ENCODE measurements at places on chromosomes 6 and 20. TPM values are rescaled to one million over a fixed set of nuclear protein-coding genes. Genes with fewer than 3 reads are reported as not detected.
A peak's percentile ranks its signal among the peaks of the same experiment; 100 is the strongest.

The POFUT1 gene
- 21.3 TPM for total RNA-seq

DNA sequence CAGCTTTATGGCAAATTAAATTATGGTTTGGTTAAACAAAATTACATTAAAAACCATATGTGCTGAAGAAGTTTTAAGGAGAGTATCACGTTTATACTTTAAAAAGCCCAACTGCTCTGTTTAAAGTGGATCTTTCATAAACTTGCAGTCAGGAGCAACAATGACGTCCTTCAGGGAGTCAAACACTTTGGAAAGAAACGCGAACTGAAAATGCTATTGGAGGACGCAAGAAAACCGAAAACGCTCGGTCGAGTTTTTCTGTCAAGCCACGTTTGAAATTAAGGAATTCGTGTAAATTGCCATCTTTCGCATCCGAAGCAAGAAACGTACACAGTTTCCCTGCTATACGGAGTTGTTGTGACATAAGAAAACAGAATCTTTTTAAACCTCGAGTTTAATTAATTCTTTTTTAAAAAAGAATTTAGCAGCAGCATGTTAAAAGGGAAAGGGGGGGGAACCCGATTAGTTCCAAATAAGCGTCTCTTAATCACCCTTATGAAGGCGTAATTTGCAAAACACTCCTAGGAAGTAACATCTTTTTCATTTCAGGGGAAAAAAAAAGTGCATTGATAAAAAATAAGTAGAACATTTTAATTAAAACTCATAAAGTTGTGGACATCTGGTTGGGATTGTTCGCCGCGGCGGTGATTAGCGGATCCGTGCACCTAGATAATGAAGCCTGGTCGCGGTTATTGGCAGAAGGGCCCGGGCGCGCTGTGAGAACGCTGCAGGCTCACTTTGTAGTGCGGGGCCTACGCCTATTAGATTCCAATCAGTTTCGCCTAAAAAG is 295.4 kb downstream of the TFAP2C start:
- DNase-seq, result no peak

- no peak for DNase-seq
Observed at GRCh38 chr20:11222243-11222642, 548.4 kb upstream of the JAG1 start.

The SAMD3 gene
- total RNA-seq, result 5.9 TPM

DNA sequence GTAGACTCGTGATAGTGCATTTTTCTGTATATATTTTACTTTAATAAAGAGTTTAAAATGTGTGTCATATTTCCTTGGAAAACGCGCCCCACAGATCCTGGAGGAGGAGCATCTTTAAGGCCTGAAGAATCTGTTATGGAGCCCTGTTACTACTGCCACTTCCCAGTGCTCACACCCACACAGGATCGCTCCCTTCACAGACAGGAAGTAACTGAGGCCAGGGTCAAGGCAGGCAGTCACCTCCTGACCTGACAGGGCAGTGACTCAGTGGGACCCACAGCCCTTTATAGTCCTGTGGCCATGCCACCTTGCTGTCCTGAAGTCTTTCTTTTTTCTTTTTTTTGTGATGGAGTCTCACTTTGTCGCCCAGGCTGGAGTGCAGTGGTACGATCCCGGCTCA is 9.0 kb downstream of the RRBP1 start:
- no peak for DNase-seq

GRCh38 chr6:97049253-97050011 is 124.9 kb downstream of the KLHL32 start:
- DNase-seq, result no peak

DNA sequence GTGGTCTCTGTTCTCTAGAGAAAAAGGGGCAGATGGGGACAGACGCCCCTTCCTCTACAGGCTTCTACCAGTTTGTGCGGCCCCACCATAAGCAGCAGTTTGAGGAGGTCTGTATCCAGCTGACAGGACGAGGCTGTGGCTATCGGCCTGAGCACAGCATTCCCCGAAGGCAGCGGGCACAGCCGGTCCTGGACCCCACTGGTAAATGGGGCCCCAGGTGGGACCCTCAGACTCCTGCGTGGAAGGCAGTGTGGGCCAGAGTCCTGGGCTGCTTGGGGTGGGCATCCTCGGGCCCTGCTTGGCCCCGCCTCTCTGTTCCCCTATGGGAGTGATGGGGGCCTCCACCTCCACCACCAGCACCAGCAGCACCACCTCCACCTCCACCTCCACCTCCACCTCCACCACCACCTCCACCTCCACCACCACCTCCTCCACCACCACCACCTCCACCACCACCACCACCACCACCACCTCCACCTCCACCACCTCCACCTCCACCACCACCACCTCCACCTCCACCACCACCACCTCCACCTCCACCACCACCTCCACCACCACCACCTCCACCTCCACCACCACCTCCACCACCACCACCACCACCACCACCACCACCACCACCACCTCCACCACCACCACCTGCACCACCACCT is 3.2 kb upstream of the TNFRSF6B start:
- DNase-seq, result no peak

DNA sequence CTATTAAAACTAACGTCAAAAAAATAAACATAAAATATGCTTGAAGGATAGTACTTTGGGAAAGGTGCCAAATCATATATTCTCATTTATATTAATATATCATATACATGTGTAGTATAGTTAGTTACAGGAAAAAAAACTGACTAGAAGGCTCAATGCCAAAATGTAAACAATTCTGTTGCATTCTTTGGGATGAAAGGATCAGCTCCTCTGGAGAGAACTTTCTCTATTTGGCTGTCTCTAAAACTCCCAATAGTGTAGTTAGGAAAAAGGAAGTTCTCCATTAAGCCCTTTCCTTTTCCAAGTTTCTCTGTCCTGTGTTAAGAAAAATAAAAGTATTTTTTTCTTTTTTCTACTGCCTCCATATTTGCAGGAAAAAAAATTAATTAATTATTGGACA is 86.5 kb upstream of the BTN3A2 start:
- no peak for DNase-seq

- DNase-seq, result no peak
Observed at GRCh38 chr6:73285674-73286283, 22.8 kb upstream of the KHDC1 start.

The SYCP2 gene
- total RNA-seq, result 2.4 TPM

The TMC2 gene
- total RNA-seq, result 0.94 TPM

DNA sequence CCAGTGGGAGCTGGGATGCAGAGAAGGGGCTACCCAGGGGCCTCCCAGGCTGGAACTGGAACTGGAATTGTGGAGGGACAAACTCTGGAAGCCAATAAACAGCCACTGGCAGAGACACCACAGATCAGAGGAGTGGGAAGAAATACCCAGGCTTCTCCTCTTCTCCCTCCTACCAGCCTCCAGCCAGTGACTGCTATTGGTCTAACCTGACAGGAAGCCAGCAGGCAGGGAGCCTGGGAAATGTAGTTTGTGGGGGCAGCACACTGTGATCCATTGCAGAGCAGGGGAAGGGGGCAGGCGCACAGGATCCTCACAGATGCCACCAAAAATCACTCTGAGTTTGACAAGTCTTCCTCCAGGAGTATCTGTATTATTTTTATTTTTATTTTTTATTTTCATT is 12.1 kb upstream of the MLN start:
- DNase-seq, result peak; percentile 28

GRCh38 chr20:18728870-18729224 is 84.7 kb upstream of the SCP2D1 start:
- DNase-seq, result no peak

The ZBP1 gene
- total RNA-seq, result 0.06 TPM

The CCN6 gene
- total RNA-seq, result not detected

- DNase-seq, result no peak
Observed at GRCh38 chr6:55955684-55956083, 80.3 kb upstream of the BMP5 start.

DNA sequence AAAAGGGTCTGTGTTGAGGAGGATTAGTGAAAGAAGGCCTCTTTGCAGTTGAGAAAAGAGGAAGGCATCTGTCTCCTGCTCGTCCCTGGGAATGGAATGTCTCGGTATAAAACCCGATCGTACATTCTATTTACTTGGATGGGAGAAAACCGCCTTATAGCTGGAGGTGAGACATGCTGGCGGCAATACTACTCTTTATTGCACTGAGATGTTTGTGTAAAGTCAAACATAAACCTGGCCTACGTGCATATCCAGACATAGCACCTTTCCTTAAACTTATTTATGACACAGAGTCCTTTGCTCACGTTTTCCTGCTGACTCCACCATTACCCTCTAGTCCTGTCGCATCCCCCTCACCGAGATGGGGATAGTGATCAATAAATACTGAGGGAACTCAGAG is 4.5 kb downstream of the TDP2 start:
- no peak for DNase-seq

The THEMIS gene
- 0.06 TPM for total RNA-seq

DNA sequence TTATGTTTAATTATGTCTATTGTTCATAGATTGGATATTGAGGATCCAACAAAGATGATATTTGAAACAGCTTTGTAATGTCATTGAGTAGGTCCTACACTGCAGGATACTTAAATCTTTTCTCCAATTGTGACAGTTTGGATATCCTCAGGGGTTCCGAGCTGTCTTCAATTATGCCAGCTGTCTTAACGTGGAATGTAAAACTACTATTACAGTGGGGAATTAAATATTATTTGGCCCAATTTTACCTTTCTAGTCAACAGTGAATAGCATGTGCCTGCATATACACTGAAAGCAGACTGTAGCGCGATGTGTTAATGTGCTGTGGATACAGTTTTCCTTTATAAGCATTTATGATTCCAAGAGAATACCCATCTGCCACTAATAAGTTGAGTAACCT is 156.9 kb downstream of the GRIK2 start:
- no peak for DNase-seq

GRCh38 chr6:152091201-152091600 is 283.7 kb downstream of the ESR1 start:
- no peak for DNase-seq

The UNC93A gene
- total RNA-seq, result not detected

The ZNF335 gene
- 9.9 TPM for total RNA-seq

GRCh38 chr20:33079259-33079658 is at the start of gene BPIFB4:
TSS of gene BPIFB4 (plus strand) at chr20:33079643. CDS start at chr20:33081527, 1,884 bp downstream.
- DNase-seq, result no peak

GRCh38 chr6:159169193-159169555 is at the start of gene FNDC1:
TSS of gene FNDC1 (plus strand) at chr6:159169400. CDS start at chr6:159169597, 197 bp downstream.
- peak; percentile 60 for DNase-seq

The CASS4 gene
- total RNA-seq, result 1.3 TPM

- DNase-seq, result peak; percentile 49
Observed at GRCh38 chr6:154247119-154247861, 109.3 kb downstream of the IPCEF1 start.

DNA sequence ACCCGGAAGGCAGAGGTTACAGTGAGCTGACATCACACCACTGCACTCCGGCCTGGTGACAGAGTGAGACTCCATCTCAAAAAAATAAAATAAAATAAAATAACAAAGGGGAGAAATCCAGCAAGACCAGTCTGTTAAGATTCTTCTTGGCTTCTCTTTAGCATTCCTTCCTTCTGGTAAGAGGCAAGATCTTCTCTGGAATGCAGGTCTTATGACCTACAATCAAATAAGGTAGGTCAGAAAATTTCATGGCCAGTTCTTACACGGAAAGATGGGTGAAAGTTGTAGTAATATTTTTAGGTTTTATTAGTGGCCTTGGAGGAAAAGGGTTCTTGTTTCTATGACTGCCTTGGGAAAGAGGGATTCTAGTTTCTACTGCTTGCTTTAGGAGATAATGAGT is 180.9 kb downstream of the FUT9 start:
- DNase-seq, result no peak

- DNase-seq, result no peak
Observed at GRCh38 chr6:49543087-49543858, 7.2 kb upstream of the C6orf141 start.

DNA sequence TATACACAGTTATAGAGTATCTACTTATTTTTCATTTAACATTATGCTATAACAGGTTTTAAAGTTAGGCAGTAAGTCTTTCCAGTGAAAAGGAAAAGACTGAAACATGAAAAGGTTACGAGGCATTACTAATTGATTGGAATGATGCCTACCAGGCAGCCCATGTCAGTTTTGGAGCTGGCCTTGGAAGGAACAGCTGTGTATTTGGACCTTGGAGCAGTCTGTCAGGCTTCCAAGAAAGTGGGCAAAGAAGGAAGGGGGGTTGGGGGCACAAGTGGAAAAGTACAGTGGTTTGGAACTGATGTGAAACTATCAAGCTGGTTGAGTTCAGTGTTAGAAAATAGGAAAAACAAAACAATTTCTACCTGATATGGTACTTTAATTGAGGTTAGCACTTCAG is 41.7 kb downstream of the SLC16A10 start:
- peak; percentile 80 for DNase-seq

GRCh38 chr20:49966861-49967260 is 15.9 kb upstream of the SNAI1 start:
- no peak for DNase-seq

DNA sequence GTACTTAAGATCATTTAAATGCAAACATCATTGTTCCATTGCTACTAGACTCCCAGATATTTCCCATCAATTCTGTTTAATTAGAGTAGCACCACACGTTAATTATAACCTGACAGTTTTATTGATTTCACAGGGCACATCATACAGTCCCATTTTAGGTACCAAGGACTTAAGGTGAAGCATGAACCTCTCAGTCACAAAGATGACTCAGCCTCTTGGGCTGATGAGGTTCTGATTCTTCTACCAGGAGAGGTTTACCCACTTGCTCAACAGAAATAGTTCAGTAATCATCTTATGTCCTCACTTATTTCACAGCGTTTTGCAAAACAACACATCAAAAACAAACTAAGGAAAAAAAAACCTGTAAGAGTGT is 98.5 kb downstream of the HIVEP2 start:
- DNase-seq, result no peak

The ELOVL4 gene
- total RNA-seq, result 11.0 TPM

The CCN5 gene
- 0.17 TPM for total RNA-seq

- no peak for DNase-seq
Observed at GRCh38 chr20:3661060-3661813, 2.0 kb downstream of the GFRA4 start.

GRCh38 chr6:72464791-72465691 is 156.8 kb upstream of the KCNQ5 start:
- no peak for DNase-seq

DNA sequence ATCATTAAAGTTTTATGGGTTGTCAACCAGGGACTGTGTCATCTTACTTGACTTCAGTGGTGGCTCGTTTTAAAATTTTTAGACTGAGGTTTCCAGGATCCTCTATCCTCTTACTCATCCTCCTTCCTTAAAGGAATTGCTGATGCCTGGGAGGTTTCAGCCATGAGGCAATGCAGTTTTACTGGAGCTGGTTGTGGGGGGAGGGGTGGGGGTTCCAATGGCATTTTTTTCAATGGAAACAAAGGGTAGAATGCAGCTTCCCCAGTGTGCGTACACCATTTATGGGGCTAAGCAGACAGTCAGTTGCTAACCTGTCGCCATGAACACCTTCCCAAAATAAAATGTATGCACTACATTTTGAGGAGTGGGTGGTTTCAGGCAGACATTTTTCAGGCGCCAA is 88.0 kb downstream of the METTL24 start:
- DNase-seq, result no peak

GRCh38 chr6:125050663-125051318 is 88.6 kb downstream of the RNF217 start:
- peak; percentile 38 for DNase-seq

The TMEM242 gene
- 11.2 TPM for total RNA-seq

The CGA gene
- total RNA-seq, result not detected
